ENCODE measurements at places on chromosomes 1 and 21.

GRCh38 chr1:89808441-89809117 is 12.3 kb upstream of the LRRC8D start:
- DNase-seq = no peak

- no peak for DNase-seq
Observed at GRCh38 chr1:93348104-93348728, 2.5 kb downstream of the DR1 start.

DNA sequence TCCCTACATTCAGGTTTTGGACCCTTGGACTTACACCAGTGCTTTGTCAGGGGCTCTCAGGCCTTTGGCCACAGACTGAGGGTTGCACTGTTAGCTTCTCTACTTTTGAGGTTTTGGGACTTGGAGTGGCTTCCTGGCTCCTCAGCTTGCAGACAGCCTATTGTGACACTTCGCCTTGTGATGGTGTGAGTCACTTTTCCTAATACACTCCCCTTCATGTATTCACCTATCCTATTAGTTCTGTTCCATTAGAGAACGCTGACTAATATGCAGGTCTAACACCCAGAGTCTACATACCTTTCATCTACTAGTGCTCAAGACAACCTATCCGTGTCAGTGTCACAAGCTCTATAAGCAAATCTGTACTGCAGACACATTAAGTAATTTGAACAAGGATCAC is 605.3 kb downstream of the KCNT2 start:
- no peak for DNase-seq

GRCh38 chr1:57615956-57616355 is 192.1 kb upstream of the DAB1 start:
- no peak for DNase-seq

- DNase-seq = no peak
Observed at GRCh38 chr1:26350701-26351589, 3.0 kb downstream of the CRYBG2 start.

DNA sequence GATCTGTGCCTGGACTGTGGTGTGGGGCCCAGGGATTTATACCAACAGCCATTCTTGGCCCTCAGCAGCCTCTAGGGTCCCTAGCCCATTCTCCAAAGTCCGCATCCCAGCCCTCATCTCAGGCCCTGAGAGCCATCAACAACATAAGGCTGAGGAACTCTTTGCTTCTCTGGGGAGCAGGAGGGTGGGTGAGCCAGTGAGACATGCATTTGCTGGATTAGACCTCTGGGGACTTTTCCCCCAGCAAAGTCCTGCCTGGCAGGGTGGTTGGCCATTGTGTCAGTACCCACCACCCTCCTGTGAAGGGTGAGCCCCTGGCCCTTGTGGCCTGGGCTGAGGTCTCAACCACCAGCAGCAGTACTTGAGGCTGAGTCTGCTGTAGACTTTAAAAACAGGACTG is 24.2 kb upstream of the FAM20B start:
- no peak for DNase-seq

DNA sequence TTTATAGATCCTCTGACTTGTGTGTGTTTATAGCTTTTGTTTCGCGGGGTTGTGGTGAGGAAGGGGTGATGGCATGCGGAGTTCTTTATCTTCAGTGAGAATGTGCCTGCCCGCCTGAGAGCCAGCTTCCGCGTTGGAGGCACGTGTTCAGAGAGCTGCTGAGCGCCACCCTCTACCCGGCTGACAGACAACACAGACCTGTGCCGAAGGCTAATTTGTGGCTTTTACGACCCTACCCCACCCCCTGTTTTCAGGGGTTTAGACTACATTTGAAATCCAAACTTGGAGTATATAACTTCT is 14.4 kb upstream of the CD101 start:
- peak; percentile 76 for DNase-seq

GRCh38 chr1:6051423-6051822 is 5.7 kb downstream of the KCNAB2 start:
- DNase-seq = no peak

GRCh38 chr21:8989721-8990325 is 1531.6 kb upstream of the TPTE start:
- no peak for DNase-seq

DNA sequence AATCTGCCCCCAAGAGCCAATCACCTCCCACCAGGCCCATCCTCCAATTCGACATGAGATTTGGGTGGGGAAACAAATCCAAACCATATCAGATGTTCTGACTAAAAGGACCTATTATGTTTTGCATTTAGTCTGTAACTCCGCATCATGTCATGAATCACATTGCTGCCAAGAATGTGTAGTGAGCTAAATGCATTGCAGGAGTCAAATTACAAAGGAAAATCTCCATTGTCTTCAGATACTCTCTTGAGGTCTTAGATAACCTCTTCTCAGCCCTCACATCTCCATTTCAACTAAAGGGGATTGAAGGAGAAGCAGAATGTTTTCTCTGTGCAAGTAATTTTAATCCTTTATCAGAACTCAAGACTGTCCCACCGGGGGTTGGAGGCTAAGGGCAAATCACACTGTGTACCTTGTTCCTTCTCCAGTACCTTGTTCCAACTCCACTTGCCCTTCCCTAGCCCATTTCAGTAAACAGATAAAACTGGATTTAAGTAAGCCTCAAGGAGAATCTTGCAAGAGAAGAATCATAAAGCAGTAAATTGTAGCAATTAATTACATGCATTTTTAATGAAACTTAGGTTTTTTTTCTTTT is 34.1 kb downstream of the EXTL2 start:
- no peak for DNase-seq

- DNase-seq = no peak
Observed at GRCh38 chr1:23964235-23964668, 4.6 kb downstream of the PNRC2 start.

DNA sequence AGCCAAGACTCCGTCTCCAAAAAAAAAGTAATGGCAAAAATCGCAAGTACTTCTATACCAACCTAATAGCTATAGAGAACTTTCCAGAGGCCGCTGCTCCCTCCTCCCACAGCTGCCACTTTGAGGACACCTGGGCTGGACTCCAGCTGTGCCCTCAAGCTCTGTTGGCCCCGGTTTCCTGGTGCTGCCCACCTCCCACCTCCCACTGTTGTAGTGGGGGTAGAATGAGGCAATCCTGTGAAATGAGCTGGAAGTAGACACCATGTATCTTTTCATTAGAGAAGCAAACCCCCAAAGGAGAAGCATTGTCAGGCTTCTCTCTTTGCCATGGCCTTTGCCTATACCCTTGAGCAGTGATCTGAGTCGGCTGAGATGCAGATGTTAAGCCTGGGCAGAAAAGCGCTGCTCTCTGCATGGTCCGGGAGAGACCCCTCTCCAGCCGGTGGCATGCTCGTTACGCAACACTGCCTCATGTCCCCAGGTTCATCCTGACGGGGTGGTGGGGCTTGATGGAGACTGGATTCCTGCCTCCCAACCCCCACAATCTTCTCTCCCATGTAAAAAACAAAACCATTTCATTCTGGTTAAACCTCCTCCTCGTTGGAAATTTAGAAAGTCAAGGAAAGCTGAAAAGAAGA is 39.7 kb downstream of the SIM2 start:
- DNase-seq = no peak

DNA sequence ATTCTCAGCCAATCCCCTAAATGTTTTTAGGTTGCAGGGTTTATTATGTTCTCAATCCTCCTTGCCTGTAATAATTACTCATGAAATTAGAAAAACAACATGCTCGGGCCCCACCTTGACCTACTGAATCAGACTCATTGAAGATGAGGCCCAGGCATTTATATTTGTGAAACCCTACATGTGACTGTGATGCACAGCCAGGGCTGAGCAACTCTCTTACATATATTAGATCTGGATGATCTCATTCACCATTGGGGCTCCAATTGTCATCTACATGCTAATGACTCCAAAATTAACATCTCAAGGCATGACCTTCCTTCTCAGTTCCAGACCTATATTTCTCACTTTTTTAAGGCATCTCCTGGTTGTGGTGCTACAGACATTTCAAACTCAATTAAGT is 103.3 kb downstream of the WDR3 start:
- no peak for DNase-seq

All from stimulated activated CD4-positive, alpha-beta T cell treated with anti-CD3 and anti-CD28 coated beads, Interleukin-4, amount 100 ng/mL, for 1 hour (primary cell).